ENCODE measurements at places on chromosomes 6 and 20.

DNA sequence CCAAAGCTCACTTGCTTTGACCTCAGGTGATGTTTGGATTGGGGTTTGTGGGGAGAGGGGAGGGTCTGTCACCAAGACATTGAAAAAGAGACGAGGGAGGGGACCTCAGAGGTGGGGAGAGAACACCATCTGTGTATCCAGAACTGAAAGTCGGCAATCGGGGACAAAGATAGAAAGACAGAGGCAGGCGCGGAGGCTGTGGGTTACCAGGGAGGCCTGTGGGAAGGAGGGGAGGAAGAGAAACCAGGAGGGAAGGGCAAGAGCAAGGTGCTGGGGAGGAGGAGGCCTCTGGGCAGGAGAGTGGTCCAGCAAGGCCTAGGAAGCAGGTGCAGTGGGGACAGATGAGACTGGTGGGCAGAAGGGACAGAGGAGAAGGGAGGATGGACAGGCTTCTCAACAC lies 211.2 kb downstream of the CDC5L start:
- no peak for DNase-seq

- DNase-seq: no peak
These were observed 245.1 kb upstream of the KCNQ5 start for GRCh38 chr6:72376736-72377135.

- no peak for DNase-seq
These were observed 35.8 kb downstream of the AGPAT4 start for GRCh38 chr6:161238081-161238480.

DNA sequence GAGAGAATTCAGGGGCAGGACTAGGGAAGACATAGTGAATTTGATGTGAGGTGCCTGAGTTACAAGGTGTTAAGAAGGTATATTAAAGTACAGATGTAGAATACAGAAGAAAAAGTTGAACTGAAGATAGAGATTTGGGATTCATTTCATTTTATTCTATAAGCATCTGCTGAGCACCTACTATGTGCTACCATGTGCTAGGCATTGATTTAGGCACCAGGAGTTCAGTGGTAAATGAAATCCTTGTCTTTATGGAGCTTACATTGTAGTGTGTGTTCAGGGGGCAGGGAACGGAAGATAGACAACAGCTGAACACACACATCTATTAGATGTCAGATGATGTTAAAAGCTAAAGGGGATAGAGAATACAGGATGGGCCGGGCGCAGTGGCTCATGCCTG lies 2.8 kb downstream of the RSPH9 start:
- DNase-seq: no peak

- no peak for DNase-seq
These were observed 75.4 kb upstream of the FRMD1 start for GRCh38 chr6:168154263-168154917.

GRCh38 chr20:23438661-23439060 lies 824 bp upstream of the CSTL1 start:
- no peak for DNase-seq

DNA sequence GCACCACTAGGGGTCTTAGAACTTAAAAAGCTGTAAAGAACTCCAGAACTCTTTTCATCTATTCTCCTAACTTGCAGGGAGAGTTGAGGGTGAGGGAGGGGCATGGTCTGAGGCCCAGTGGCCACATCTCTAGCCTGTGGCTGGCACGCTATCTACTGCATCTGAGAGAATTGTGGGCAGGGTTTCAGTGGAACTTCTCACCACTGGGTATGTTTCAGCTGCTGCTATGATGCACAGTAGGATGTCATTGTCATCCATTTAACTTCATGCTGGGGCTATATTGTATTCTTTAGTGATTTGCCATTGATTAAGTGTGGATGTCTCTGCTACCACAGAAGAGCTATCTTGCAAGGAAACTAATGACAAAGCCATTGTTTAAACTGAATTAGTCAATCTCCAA lies 4.5 kb downstream of the TMEM14A start:
- no peak for DNase-seq

DNA sequence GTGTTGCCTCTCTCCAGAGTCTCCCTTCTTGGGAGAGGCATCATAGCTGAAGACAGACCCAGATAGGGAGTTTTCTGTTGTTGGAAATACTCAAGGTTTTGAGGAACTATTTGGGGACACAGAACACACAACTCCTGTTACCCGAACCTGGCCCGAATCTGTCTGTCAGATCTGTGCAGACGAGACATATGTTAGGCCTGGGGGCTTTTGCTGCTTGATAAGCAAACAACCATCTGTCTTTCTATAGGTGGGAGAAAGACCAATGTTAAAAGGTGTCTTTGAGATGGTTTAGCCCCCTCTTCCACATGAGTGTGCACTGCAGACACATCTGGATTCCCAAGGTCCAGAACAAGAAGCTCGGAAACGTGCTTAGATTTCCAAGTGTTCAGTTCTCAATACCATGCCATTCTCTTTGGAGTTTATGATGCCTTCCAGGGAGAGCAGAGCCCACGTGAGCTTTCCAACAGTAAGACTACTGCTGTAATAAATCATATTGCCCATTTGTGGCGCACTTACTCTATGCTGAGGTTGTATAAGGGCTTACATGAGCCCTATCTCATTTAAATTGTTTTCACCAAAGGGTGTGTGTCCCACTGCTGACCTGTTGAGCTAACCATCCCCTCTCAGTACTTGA lies 3.8 kb upstream of the STX16 start:
- DNase-seq: no peak

DNA sequence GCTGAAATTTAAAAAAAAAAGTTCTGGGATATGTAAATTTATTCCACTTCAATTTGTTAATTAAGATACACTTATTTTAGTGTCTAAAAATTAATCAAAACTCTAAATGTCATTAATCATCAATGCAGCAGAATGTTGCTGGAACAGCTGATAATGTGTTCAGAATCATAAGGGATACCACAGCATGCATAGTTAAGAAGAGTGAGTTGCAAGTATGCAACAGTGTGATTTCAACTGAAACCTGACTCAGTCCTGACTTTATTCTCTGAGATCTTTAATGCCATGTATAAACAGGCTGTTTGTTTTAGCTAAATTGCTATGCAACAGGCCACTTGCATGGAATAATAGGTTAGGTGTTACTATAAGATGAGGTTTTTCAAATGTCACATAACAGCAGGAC lies 1.4 kb downstream of the GRIK2 start:
- DNase-seq: no peak

DNA sequence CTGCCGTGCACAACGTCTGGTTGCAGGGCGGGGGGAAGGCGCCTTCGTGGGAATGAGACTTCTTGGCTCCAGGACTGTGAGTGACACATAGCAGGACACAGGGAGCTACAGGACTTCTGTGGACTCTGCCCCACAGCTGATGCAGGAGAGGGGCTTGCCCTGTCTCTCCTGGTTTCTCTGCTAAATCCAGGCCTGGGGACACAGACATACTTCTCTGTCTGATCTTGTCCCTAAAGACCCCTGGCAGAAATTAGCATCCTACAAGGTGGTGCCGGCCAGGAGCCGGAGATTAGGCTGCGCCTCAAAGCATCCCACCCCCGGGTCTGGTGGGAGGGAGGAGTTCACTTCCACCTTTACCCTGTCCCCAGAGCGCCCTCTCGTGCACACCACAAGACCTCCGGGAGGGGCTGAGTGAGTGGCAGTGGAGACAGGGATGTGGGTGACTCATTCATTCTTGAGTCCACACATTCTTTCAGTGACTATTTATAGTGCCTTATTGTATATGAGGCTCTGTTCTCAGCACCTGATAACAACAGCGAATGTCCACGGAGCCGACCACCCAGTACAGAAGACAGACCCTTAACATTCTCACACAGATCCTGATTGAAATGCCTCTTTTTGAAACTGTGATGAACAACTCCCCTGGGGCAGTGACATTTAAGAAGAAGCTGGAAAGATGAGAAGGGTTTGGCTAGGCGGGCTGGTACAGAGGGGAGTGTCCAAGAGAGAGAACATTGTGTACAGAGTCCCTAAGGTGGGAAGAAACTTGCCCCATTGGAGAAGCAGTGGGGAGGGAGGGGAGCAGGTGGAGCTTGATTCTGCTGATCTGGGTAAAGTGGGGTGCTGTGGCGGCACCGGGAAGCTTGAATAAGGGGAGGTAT lies 39.0 kb downstream of the GMPR start:
- DNase-seq: peak; percentile 45

DNA sequence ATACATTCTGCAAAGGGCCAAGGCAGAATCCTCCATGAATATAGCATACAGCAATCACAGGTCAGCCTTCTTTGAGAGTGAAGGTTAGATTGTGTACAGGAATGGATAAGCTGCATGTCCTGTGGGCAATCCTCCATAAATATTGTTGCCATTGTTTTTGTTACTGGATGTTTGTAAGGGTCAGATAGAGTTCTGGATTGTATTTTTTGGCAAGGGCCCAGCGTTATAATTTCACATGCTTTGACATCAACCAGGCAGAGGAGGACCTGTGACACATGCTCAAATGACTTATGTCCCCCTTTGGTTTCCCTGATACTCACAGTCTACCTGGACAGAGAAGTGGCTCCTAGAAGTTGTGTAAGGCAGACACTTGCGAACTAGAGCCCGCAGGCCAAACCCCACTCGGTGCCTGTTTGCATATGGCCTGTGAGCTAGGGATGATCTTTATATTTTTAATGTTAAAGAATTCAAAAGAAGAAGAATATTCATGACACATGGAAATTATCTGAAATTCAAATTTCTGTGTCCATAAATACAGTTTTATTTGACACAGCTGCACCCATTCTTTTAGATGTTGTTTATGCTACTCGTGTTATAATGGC lies 5.4 kb downstream of the LY86 start:
- DNase-seq: no peak

DNA sequence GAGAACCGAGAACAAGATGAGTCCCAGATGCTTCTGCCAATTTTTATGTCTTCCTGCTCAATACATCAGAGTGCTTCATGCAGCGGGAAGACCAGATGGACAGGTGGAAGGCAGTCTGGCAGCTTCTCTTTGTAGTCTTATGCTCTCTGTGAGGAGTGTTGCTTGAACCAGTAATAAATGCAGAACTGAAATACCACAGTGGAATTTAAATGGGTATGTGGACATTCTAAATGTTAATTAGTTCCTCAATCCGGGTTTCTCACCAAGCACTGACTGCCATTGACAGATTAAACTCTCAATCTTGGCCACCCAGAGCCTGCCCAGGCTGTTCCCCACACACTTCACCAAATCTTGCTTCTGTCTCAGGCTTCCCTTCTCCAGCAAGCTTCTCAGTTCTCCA lies 695.5 kb upstream of the CHD6 start:
- DNase-seq: no peak

- no peak for DNase-seq
These were observed 8.2 kb downstream of the IRAK1BP1 start for GRCh38 chr6:78875505-78875904.

DNA sequence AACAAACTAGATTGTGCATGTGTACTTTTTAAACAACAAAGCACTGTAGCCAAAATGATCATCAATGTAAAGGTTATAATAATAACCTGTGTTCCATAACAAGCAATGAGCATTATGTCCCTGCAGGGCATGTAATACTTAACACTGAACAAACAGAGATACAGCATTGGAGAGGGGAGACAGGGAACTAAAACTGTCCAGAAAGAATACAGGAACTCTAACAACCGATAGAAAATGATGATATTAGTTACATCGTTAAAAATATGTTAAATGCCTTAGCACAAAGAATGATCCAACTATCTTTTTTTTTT lies 80.5 kb downstream of the COL9A1 start:
- no peak for DNase-seq

GRCh38 chr20:38957915-38958485 lies 4.1 kb upstream of the DHX35 start:
- DNase-seq: no peak

- no peak for DNase-seq
These were observed 151.2 kb downstream of the RFX6 start for GRCh38 chr6:117028256-117028655.

GRCh38 chr6:82033631-82034211 lies 213.8 kb downstream of the IBTK start:
- DNase-seq: no peak

DNA sequence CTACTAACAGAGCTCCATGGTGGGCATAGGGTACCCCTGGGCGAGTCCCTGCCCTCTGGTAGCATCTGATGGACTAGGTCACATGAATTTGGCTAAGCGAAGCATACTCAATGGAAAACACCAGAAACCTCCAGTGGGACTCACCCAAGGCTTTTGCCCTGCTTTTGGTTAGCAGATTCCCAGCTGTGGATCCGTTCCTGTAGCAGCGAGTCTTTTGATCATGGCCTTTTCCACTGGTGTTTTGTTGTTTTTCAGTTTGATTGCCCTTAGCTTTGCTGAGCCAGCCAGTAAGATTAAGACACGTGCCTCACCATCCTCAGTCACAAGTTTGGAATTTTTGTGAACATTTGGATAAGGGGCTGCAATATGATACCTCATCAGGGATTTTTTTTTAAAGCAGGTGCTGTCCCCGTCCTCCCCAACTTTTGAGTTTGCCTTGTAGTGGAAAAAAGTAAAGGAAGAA lies 8.0 kb downstream of the TNFAIP3 start:
- peak; percentile 39 for DNase-seq

DNA sequence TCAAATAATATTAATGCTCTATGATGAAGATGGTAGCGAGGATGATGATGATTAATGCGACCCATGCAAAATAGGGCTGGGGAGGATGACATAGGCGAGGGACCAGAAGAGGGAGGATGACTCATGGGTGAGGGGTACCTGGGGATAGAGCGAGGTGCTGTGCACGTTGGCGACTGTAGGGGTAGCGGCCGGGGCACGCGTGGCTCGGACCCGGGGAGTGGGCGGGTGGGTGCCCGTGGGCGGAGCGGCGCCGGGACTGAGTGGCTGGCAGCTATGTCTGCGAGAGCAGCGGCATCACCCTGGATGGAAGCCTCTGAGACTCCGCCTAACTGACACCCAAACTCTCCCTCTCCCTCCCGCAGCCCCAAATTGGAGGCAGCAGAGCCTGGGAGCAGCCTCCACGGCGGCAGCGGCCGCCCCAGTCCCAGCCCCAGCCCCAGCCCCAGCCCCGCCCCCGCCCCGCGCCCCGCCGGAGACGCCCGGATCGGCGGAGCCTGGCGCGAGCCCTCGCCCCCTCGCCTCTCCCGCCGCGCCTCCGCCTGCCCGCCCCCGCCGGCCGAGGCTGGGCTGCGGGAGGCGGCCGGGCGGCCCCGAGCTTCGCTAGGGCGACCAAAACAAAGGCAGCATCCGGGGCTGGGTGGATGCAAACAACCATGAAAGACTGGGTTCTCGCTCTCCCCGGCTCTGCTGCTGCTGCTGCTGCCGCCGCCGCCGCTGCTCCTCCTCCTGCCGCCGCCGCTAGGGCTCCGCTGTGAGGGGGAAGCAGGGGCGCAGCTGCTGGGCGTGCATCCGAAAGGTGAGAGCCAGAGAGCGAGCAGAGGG lies at the start of gene RIMS1:
Gene RIMS1, plus strand, starts transcription at position 367 of the 822 bp plus-strand sequence. CDS start 474 bp downstream, outside the sequence.
- DNase-seq: no peak

- DNase-seq: no peak
These were observed 971.3 kb upstream of the DEFB115 start for GRCh38 chr20:30286157-30286556.

- peak; percentile 55 for DNase-seq
These were observed 1.6 kb downstream of the SAMD10 start for GRCh38 chr20:63977739-63978276.

Measured in suppressor macrophage treated with lipopolysaccharide for 4 hours (primary cell).